ENCODE measurements at places on chromosomes 3 and 15.

DNA sequence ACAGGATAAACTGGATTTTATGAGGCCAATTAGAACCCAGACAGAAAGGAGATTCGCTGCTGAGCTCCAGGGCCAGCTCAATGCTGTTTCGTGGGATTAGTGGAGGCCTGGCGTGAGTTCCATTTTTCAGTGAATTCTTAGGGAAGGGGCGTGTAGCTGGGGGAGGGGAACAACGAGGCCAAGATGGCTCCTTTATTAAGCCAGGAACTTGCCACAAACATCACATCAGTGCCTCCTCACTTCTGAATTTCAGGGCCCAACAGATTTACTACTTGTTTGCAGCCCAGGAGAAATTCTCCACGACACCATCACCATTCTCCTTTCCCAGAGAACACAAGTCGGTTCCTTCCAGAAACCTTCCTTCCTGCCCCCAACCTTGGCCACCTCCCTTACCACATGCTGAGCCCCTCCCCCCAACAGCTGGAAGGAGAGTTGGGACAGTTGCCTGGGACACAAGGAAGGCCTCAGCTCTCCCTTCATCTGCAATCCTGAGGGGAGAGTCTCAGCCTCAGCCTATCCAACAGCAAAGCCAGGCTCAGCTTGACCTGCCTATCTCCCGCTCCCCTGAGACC, 5.8 kb downstream of the IGDCC4 start:
- DNase-seq: no peak

GRCh38 chr3:148513096-148513543, 184.6 kb upstream of the AGTR1 start:
- no peak for DNase-seq

- DNase-seq: no peak
Observed at GRCh38 chr3:72336821-72337479, 511.3 kb downstream of the SHQ1 start.

- DNase-seq: no peak
Observed at GRCh38 chr15:42619656-42620371, 44.4 kb downstream of the STARD9 start.

DNA sequence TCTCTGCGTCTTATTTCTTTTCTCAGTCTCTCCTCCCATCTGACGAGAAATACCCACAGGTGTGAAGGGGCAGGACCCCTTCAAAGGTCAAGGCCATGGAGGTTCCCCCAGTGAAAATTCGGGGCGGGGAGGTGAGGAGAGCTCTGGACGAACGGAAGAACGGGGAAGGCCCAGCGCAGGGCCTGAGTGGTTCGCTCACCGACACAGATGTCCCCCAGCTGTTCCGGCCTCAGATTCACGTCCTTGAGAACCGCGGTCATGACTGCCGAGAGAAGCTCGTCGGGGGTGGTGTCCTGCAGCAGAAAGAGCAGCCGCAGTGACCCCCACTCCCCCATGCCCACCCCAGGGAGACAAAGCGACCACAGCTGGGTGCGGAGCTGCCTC, 542 bp downstream of the ACAA1 start:
- DNase-seq: no peak

DNA sequence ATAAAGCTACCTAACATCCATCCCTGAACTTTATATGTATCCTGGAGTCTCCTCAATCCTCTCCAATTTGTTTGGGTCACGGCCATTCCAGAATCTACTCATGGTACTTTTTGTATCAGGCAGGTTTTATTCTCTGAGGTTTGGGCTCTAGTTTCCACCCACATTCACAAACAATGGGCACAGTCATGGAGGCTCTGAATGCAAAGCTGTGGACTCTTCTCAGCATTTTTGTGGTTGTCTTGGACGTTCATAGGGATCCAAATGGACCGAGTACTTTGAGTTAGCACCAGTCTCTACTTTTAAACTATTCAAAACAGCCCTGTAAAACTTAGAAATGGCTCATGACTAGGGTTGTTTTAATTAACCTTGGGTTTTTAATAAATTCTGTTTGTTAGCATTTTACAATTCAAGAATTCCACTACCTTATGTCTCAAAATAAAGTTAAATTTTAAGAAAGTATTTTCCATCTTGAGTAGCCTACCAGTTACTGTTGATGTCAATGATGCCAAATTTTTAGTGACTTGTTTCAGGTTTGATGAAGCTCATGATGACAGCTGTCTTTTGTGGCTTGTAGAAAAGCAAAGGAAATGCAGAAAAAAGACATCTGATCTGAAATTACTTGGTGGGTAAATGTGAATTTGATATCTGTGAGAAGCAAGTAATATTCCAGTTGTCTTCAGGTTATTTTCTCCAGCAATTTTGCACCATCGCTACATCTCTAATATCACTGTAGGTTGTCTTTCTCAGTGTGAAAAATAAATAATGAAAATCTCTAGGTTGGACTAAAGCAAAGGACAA, 275.7 kb upstream of the THBS1 start:
- DNase-seq: no peak

DNA sequence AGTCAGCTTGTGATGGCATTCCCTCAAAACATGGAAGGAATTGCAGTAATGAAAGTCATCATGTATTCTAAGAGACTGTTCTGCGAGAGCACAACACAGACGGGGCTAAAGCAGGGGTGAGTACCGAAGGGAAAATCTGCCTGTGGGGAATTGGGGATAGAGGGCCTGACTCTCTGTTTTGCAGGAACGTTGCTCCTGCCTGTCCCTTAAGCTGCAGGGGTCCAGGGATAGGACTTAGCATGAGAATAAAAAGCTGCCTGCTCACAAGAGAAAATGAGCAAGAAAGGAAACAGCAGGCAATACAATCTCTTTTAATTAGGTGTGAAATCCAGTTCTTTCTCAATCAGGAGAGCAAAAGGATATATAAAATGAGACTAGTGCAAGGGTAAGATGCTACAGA, 62.2 kb downstream of the TIGIT start:
- no peak for DNase-seq

GRCh38 chr3:158696618-158697017, 24.2 kb upstream of the LXN start:
- DNase-seq: no peak

- DNase-seq: no peak
Observed at GRCh38 chr15:49712846-49713450, 92.1 kb downstream of the DTWD1 start.

- DNase-seq: no peak
Observed at GRCh38 chr15:58924327-58924726, 9.2 kb downstream of the SLTM start.

- DNase-seq: no peak
Observed at GRCh38 chr3:51400166-51400565, 9.1 kb downstream of the RBM15B start.

DNA sequence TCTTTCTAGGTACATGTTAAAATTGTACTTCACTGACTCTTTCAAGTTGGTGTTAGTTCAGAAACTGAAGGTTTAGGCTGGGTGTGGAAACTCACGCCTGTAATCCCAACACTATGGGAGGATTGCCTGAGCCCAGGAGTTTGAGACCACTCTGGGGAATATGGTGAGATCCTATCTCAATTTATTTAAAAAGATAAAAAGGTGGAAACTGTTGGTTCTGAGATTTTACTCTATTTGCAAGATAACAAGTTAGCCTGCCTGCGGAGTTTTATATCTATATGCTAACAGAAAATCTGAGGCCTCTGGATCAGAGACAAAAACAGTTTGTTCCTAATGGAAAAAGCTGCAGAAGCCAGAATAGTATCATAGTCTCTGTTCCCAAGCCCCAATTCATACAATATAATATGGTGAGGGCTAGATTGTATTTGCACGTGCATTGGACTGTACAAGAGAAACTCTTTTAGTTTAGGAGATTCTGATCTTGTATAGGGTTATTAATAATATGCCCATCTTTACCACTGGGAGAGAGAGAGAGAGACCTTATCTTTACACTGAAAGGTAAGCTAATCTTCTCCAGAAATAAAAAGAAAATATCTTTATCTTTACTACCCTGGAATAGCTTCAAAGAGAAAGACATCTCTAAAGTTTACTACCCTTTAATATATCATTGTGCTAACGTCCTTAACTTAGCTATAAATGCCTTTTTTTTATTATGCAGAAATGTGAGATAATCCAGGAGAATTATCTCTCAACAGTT, 1267.6 kb downstream of the OTOL1 start:
- DNase-seq: no peak

GRCh38 chr3:24680214-24680967, 185.7 kb upstream of the THRB start:
- DNase-seq: no peak

DNA sequence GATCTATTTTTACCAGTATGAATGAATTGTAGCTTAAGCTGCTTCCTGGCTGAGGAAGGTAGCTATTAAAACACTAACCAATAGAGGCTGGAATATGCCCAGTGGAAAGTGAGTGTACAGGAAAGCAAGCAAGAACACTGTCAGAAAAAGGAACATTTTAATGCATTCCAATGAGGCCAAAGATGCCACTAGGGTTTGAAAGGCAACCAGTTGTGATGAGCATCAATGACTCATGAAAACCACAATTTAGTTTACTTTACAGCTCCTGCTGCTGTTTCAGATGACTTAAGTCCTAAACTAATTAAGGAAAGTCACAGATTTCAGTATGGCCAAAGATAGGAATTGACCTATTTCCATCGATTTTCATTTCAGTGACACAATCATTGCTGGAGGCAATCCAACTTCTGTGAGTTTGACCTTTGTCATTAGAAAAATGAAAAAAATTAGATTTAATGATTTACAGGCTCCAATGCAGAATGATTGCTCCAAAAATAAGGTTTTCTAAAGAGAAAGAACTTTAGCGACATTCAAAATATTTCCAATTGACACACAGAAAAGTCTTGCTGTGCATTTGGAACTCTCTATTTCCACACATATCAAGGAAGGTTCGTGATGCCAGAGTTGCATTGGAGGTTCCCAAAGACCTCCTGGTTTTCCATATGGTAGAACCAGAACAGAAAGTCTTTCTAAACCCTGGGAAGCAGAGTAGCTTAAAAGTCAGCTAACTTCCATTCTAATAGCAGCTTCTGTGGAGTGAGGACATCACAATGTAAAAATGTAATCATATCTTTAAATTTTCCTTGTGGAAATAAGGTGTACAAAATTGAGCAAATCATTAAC, 103.0 kb downstream of the SUCNR1 start:
- no peak for DNase-seq

GRCh38 chr15:32700501-32701150, 17.2 kb upstream of the GREM1 start:
- no peak for DNase-seq

GRCh38 chr3:100540791-100541334, 48.4 kb downstream of the TMEM45A start:
- no peak for DNase-seq

DNA sequence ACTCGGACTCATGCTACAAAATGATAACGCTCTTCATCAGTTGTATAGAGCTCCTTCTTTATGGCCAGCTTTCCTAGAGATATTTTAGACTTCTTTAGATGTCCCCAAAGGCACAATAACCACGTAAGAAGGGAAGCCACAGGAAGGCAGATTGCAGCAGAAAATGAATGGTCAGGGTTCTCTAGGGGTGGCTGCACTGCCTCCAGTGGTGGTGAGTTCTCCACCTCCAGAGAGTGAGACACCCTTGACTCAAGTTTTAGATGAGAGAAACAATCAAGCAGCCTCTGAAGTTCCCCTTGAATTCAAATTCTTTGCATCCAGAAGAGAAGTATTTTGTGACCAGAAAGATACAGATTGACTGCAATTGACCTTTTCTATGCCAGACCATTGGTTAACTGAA, 191.5 kb downstream of the TP63 start:
- no peak for DNase-seq

DNA sequence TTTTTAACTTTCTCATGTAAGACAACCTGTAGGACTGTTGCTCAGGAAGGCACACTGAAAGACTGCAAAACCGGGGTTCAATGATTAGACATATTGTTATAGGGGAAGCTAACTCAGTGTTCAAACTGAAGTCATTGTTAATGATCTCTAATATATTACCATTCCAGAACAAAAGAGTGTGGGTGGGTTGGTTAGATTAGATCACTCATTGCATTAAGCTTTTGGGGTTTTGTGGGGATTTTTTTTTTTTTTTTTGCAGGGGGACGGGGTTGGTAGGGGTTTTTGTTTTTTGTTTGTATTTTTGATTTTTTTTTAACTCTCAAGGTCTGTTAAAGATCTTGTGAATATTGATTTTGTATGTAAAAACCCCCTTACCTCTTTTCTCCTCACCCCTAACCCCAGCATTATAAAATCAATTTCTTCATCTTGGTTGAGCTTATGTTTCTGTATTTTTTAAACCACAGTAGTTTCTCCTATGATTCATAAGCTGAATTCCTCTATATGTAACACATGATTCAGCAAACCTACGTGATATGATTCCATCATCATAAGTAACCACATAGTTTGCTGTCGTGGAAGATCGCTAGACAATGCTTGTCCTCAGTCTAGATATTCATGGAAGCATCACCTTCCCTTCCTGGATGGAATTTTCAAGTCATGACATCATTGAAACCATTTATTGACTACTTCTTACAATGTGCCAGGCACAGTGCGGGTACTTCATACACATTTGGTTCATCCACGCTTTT, 544.1 kb upstream of the MDFIC2 start:
- DNase-seq: no peak

- DNase-seq: no peak
Observed at GRCh38 chr3:59654480-59655417, 604.9 kb upstream of the CFAP20DC start.

- DNase-seq: no peak
Observed at GRCh38 chr3:72232777-72233176, 447.8 kb upstream of the PROK2 start.

- no peak for DNase-seq
Observed at GRCh38 chr3:59538753-59539432, 489.1 kb upstream of the CFAP20DC start.

- DNase-seq: no peak
Observed at GRCh38 chr3:28788571-28788970, 439.9 kb upstream of the AZI2 start.

GRCh38 chr15:39828374-39828931, 45.8 kb upstream of the FSIP1 start:
- DNase-seq: no peak

DNA sequence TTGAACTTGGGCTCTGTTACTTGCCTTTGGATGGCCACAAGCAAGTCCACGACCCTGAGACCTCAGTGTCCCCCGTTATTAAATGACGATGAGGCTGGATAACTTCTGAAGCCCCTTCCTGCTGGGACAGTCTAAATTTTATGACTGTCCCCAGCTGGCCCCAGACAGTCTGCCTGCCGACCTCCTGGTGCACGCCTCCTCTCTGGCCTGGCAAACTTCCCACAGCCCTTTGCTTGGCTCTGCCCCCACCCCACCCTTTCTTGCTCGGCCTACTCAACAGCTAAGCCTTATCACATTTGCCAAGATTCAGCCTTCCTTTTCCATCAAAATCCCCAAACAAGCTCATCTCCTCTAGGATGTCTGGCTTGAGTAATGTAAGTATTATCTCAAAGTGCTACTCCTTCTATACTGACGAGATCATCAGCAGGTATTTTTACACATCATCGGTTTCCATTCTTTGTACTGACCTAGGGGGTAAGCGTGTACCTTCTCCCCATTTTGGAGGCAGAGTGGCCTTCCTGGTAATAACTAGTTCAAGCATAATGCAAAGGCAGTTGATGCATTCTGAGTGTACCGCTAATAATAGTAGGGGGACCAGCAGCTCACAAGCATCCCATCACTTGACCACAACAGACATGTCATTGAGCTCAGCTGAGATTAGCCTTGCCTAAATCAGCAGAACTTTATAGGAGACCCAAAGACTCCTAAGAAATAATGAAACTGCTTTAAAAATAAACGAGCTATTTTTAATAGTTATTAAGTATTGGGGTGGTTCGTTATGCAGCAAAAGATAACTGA, 120.8 kb upstream of the HACD2 start:
- no peak for DNase-seq

GRCh38 chr3:38473229-38473628, 19.5 kb downstream of the ACVR2B start:
- no peak for DNase-seq

Measured in stimulated activated CD4-positive, alpha-beta T cell treated with anti-CD3 and anti-CD28 coated beads, Interleukin-1b, Interleukin-23, amount 100 ng/mL, for 1 hour (primary cell).